Progenitor cell of endocrine pancreas (in vitro differentiated cells): ENCODE measurements at places on chromosomes 7 and 10.

- DNase-seq: no peak
Observed at GRCh38 chr7:867001-867405, 9.4 kb upstream of the GET4 start.

GRCh38 chr10:22433875-22434274 is 88.6 kb downstream of the SPAG6 start:
- no peak for DNase-seq

DNA sequence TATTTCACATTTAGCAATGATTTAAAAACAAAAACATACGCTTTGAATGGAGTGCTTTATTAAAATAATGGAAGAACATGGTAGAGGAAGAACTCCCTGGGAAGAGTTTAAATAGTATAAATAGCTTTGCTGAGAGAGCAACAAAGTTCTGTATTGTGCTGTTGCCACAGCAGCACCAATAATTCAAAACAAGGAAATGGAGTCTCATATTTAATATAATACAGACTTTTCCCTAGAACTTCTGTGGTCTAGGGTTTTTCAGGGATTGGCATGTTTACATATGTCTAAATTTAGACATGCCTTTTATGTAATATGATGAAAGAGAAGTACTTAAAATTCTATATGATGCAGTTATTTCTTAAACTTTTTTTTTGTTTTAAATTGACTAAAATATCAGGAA is 217.2 kb upstream of the HDAC9 start:
- no peak for DNase-seq

DNA sequence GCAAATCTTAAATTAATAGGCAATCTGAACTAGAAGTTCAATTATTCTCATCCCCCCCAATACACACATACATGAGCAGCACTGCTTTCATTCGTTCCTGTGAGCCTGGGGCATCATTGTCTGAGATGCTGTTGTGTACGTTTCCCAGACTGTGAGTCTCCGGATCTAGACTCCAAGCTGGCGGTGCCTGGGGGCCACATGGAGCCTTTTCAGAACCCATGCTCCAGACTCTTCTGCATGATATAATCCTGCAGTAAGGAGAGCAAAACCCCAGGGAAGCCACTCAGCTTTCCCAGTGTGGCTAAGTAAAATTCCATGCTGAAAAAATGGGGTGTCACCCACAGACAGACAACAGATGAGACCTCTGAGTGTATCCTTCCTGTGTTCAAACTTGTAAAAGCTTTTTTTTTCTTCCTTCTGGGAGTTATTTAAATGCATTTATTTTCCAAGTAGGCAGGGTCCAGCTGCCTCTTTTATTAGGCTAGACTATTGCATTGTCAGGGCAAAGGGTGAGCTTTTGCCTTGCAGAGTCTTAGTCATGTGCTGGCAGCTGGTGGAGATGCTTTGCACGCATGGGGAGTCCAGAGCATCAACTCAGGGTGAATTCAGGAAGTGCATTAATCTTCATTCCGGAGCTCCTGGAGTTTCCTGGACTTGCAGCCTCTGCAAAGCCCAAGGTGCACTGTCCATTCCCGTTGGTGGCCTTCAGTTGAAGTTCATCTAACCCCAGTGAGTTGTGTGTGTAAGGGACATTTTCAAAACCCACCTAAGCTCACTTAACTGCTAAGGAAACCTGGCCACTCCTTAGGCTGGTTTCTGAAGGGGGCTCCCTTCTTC is 185.7 kb upstream of the ADO start:
- no peak for DNase-seq

DNA sequence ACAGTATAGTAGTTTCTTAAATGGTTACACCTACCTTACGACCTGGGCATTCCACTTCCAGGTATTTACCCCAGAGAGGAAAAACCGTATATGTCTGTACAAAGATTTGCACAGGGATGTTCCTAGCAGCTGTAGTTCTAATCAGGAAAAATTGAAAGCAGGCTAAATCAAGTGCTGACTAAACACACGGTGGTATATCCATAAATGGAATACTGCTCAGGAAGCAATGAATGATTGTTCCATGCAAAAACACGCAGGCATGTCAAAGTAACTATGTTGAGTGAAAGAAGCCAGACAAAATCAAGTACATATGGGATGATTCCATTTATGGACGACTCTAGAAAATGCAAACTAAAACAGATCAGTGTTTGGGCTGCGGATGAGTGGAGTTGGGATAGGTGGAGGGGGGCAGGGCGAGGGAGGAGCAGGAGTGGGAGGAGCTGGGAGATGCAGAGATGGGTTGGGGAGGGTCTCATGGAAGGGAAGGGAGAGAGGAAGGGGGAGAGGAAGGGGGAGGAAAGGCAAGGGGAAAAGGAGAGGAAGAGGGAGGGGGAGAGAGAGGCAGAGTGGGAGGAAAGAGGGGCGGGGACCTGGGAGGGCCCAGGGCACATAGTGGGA is 484 bp upstream of the MSRB2 start:
- DNase-seq: no peak
